Stimulated activated CD8-positive, alpha-beta memory T cell treated with anti-CD3 and anti-CD28 coated beads, Interleukin-4, amount 100 ng/mL, for 1 hour (primary cell): ENCODE measurements at places on chromosomes 5 and 9.

DNA sequence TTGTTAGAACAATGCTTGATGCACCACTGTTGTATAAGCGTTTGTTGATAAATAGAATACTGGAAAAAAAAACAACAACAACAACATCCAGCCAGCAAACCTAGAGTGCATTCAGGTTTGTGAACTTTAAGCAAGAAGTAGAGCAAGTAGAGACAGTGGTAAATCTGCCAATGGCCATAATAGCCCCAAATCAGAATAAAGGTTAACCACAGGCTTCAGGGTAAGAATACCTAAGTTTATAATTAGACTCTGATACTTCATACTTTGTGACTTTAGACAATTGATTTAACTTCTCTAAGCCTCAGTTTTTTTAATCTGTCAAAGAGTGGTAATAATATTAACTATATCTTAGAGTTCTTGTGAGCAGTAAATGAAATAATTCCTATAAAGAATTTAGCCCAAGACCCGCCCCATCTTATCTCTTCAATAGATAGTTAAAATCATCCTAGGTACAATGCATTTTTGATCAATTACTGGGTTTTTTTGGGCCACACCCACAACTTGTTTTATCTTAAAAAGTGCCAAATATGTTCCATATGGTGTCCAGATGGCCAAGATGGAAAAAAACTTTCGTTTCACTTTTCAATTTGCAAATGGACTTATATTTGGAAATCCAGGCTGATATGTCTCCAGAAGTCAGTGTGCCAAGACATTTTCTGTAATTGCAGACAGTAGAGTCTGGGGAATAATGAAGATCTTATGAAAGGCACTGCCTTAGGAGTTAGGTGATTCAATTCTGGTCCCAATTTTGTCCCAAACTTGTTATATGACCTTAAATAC, 24.5 kb upstream of the DPYSL3 start:
- DNase-seq: no peak

- no peak for DNase-seq
Measured at GRCh38 chr5:149576021-149576420, 5.3 kb upstream of the ARHGEF37 start.

DNA sequence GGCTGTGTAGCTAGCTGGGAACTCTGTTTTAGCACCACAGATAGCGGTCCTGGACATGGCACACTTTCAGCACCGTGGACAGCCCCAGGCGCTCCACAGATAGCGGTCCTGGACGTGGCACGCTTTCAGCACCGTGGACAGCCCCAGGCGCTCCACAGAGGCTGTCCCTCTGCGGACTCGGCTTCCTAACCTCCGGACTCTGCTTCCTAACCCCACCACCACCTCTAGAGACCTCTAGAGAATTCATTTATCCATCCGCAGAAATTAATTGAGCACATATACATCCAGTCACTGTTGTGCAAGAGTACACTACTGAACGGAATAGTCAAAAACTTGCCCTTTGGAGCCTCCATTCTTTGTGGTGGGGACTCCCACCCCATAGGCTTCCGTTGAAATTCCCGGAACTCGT, 27.4 kb downstream of the UNC5A start:
- DNase-seq: peak; percentile 7

GRCh38 chr9:8838136-8838535, 1038.6 kb upstream of the DMAC1 start:
- DNase-seq: no peak

DNA sequence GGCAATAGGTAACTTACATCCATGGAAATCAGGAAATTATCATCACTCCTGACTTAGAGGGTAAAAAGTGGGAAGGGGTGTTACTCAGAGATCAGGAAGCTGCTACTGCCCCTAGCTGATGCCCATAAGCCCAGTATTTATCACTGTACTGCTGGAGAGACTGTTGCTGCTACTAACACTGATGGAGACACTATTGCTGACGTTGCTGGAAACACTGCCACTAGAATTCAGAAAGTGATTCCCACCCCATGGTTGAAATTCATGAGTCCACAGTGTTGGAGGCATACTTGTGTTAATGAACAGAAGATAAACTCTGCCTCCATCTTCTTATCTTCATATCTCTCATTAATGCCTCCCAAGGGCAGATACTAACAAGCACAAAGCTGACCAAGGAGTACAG, 97.6 kb downstream of the MTX3 start:
- no peak for DNase-seq
